Fibroblast of skin of scalp (primary cell): ENCODE measurements at places on chromosomes 11 and 22.

- no peak for DNase-seq
These were observed 8.7 kb downstream of the EHD1 start for GRCh38 chr11:64869571-64870175.

DNA sequence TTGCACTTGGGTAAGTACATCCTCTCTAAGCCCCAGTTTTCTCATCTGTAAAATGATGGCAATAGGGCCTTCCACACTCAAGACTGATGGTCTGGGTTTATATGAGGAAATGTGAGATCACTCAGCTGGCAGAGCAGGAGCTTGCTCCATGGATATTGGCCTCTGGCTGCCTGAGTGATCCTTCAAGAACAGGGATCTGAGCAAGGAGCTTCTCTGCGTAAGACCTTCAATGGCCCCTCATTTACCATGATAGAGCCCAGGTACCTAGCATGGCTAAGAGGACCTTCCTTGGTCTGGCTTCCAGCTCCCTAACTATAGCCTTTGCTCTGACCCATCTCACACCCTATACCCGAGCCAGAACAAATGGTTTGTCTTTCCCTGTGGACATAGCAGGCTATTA is 5.5 kb downstream of the ROBO4 start:
- DNase-seq, result no peak

DNA sequence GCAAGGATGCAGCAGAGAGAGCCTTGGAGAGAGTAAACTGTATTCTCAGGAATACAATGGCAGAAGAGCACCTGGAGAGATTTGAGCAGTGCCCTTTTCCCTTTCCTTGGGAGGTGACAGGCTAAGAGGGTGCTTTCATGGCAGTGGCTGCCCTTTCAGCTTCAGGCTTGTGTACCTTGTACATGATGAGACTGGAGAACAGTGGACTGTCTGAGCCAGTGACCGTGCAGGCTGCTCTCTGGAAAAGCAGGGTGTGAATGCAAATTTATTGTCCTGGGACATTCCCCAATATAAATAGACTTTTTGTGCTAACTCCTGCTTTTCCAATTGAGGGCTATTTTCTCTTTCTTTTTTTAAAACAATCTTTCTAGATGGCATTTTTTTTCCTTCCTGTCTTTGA is 99.3 kb downstream of the TRIM44 start:
- no peak for DNase-seq

GRCh38 chr22:49670456-49671330 is 157.0 kb downstream of the BRD1 start:
- no peak for DNase-seq

DNA sequence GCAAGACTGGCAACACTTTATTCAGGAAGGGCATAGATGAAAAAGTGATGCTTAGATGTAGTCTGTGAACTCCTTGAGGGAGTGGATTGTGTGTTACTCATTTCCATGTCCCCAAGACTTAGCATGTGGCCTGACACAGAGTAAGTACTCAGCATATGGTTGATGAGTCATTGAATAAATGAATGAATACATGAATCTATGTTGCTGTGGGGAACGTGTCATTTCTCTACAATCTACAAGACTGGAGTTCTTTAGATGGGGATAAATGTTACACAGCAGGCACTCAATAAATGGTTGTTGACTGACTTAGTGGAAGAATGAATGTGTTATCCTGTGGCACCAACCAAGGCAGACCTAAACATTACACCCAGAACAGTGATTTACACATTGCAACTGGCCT is 17.9 kb downstream of the BPIFC start:
- no peak for DNase-seq

DNA sequence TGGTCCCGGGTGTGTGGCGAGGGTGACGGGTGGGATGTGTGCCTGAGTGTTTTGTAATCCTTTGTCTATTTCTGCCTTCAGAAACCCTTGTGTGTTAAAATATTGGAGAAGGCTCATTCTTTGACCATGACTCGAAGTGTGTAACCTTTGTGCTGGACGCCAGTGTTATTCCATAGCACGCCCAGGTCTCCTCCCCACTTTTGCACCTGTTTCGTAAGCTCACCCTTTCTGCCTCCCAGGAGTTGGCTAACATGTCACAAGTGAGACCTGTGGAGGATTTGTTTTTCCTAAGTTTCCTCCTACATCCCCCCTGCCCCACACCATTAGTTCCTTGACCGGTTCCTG is 382 bp downstream of the C11orf54 start:
- DNase-seq, result no peak
